ENCODE measurements at places on chromosomes 1 and 21. TPM values are rescaled to one million over a fixed set of nuclear protein-coding genes. Genes with fewer than 3 reads are reported as not detected.

Gene IL19
- total RNA-seq = not detected

Gene FCRLA
- total RNA-seq = 0.32 TPM

Gene RRAGC
- total RNA-seq = 22.8 TPM

Gene LCE1D
- not detected for total RNA-seq

Gene FNDC5
- not detected for total RNA-seq

Gene RPF1
- total RNA-seq = 42.1 TPM

Gene C8A
- not detected for total RNA-seq

Gene GRHL3
- not detected for total RNA-seq

Gene CLEC20A
- total RNA-seq = not detected

Gene FAM3B
- total RNA-seq = not detected

Gene NHLH1
- 0.11 TPM for total RNA-seq

Gene TNNI3K
- not detected for total RNA-seq

- no peaks in the 10 kb centered on the region for H3K4me1 ChIP-seq
- H3K27ac ChIP-seq = no peak overlapping the region
- DNase-seq = no peak
- H3K27me3 ChIP-seq = no peaks in the 10 kb centered on the region
- H3K4me3 ChIP-seq = no peak overlapping the region
Observed at GRCh38 chr1:214002060-214002459, 14.3 kb downstream of the PROX1 start.

- peak overlapping the region; percentile 94 for H3K27ac ChIP-seq
- H3K27me3 ChIP-seq = no peaks in the 10 kb centered on the region
- H3K4me1 ChIP-seq = peaks cover 47% of the 10 kb centered on the region
- peaks cover 9% of the 10 kb centered on the region for H3K36me3 ChIP-seq
- no peak for DNase-seq
- H3K4me3 ChIP-seq = peak overlapping the region; percentile 89
Observed at GRCh38 chr1:6465461-6466005, 440 bp downstream of the TNFRSF25 start.

GRCh38 chr1:156821801-156822200, 5.2 kb upstream of the SH2D2A start:
- no peak for DNase-seq
- H3K4me3 ChIP-seq = no peak overlapping the region
- H3K4me1 ChIP-seq = peaks cover 15% of the 10 kb centered on the region
- H3K36me3 ChIP-seq = no peaks in the 10 kb centered on the region

DNA sequence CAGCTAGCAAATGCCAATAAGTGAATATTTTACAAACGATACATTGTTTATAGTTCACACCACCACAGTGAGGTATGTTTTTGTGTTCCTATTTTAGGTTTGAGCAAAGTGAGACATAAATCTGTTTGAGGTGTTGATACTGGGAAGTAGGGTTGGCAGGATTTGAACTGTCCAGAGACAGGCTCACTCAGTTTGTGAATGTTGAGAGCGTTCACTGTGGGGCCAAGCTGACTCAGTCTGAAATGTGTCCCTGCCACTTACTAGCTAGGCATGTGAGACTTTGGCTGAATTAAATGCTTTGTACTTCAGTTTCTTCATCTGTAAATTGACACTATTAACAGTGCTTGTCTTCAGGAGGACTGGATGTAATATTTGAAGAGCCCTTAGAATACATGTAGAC, 35.1 kb downstream of the DIRAS3 start:
- H3K27ac ChIP-seq = no peak overlapping the region
- no peaks in the 10 kb centered on the region for H3K27me3 ChIP-seq
- H3K4me1 ChIP-seq = no peaks in the 10 kb centered on the region
- H3K36me3 ChIP-seq = no peaks in the 10 kb centered on the region
- H3K4me3 ChIP-seq = no peak overlapping the region

- no peaks in the 10 kb centered on the region for H3K27me3 ChIP-seq
- H3K4me3 ChIP-seq = no peak overlapping the region
- no peaks in the 10 kb centered on the region for H3K36me3 ChIP-seq
- no peak overlapping the region for H3K27ac ChIP-seq
- H3K4me1 ChIP-seq = no peaks in the 10 kb centered on the region
- DNase-seq = no peak
Observed at GRCh38 chr1:60833173-60833572, 249.2 kb upstream of the NFIA start.

- H3K36me3 ChIP-seq = no peaks in the 10 kb centered on the region
- no peak for DNase-seq
- no peaks in the 10 kb centered on the region for H3K27me3 ChIP-seq
- no peak overlapping the region for H3K4me3 ChIP-seq
Observed at GRCh38 chr21:27315373-27315772, 348.5 kb upstream of the ADAMTS5 start.

DNA sequence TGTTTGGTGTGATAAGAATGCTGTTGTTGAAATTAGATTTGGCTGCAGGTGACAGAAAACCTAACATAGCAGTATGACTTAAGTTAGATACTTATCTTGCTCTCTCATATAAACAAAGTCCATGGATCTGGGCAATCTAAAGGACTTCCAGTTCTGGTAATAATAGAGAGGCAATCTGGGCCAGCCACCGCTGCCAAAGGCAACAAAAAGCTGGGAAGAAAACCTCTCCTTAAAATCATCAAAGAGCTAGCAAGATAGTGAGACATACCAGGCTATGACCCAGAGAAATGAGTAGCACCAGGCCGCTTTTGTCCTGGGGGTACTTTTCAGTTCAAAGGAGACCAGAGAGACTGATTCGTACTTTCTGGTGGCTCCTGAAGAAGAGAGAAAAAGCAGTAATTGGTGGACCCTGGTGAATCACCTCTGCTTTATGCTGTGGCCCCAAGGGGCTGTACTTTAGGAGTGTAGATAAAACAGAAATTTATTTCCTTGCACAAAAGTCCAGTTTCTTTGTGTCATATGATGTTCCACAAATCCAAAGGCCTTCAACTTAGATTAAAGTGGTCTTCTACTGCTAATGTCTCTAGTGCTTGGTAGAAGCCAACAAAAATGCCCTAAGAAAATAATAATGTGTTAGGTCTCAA, 125.4 kb downstream of the TBX19 start:
- H3K4me1 ChIP-seq = peaks cover 11% of the 10 kb centered on the region
- no peak for DNase-seq
- H3K36me3 ChIP-seq = no peaks in the 10 kb centered on the region

GRCh38 chr21:36608897-36609225, 90.1 kb upstream of the SIM2 start:
- no peaks in the 10 kb centered on the region for H3K36me3 ChIP-seq
- H3K27ac ChIP-seq = no peak overlapping the region
- no peak overlapping the region for H3K4me3 ChIP-seq
- DNase-seq = no peak
- no peaks in the 10 kb centered on the region for H3K27me3 ChIP-seq

GRCh38 chr1:202689493-202690342, 20.5 kb downstream of the SYT2 start:
- H3K27me3 ChIP-seq = no peaks in the 10 kb centered on the region
- H3K4me3 ChIP-seq = no peak overlapping the region
- DNase-seq = no peak
- H3K27ac ChIP-seq = no peak overlapping the region
- no peaks in the 10 kb centered on the region for H3K36me3 ChIP-seq

GRCh38 chr1:47545912-47546483, 108.2 kb downstream of the FOXD2 start:
- H3K4me3 ChIP-seq = no peak overlapping the region
- no peaks in the 10 kb centered on the region for H3K36me3 ChIP-seq
- H3K27ac ChIP-seq = no peak overlapping the region

DNA sequence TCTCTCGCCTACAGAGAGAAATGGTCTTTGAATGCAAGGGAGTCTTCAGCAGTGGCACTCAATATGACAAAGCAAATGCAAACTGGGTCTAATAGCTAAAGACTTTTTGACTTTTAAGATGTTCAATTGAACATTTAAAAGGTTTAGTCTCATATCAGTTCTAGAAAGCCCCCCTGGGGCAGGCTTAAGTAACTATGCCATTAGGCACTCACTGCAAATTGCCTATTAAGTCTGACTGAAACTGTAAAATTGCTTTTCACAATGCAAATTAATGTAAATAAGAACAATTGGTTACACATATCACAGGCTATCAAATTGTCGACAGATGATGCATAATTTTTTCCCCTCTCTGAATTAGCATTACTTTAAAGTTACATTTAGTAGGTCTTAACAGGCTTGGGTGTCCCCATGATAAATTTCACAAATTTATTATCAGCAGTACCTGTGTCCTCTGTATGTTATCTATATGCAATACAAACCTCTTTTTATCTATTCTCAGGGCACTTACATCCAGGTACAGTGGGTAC, 329.1 kb downstream of the LRRIQ3 start:
- no peak overlapping the region for H3K4me3 ChIP-seq
- H3K36me3 ChIP-seq = no peaks in the 10 kb centered on the region
- H3K4me1 ChIP-seq = no peaks in the 10 kb centered on the region
- DNase-seq = no peak

DNA sequence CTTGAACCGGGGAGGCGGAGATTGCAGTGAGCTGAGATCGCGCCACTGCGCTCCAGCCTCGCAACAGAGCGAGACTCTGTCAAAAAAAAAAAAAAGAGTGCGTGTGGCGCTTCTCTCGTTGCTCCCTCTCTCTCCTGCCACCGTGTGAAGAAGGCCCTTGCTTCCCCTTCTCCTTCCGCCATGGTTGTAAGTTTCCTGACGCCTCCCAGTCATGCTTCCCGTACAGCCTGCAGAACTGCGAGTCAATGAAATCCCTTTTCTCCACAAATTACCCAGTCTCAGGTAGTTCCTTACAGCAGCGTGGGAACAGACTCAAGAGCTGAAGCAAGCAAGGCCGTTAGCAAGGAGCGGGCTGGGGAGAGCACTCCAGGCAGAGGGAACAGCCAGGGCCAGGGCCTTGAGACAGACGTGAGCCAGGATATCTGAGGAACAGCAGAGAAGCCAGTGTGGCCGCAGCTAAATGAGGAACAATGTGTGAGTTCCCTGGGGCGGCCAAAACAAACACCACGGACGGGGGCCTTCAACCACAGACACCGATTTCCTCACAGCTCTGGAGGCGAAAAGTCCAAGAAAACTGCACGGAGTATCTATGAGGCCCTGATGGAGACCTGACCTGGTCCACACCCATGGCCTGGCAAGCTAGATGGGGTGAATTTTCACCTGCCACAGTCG, 54.2 kb upstream of the ETS2 start:
- H3K4me1 ChIP-seq = peaks cover 3% of the 10 kb centered on the region

GRCh38 chr1:183901748-183902330, 96.9 kb downstream of the RGL1 start:
- H3K4me3 ChIP-seq = no peak overlapping the region
- H3K4me1 ChIP-seq = no peaks in the 10 kb centered on the region
- no peaks in the 10 kb centered on the region for H3K36me3 ChIP-seq
- H3K27me3 ChIP-seq = no peaks in the 10 kb centered on the region

GRCh38 chr1:20469406-20470076, 16.5 kb downstream of the CAMK2N1 start:
- no peaks in the 10 kb centered on the region for H3K27me3 ChIP-seq
- no peaks in the 10 kb centered on the region for H3K4me1 ChIP-seq
- no peak overlapping the region for H3K4me3 ChIP-seq
- no peak for DNase-seq
- H3K36me3 ChIP-seq = no peaks in the 10 kb centered on the region

DNA sequence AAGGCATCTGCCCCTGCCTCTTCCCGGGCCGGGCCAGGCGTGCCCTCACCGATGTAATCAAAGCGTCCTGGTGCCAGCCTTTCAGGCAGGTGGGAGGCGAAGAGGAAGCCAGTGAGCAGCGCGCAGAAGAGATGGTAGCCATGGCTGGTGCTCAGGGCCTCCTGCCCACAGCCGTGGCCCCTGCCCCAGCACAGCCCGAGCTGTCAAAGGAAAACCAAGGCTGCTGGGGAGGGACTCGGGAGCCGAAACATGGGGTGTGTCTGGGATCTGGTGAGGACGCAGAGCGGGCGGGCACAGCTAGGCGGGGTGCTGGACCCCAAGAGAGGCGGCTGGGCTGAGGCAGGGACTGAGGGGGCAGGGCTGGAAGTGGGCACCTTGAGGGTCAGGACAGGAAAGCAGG, 2.7 kb downstream of the BGLAP start:
- H3K4me3 ChIP-seq = no peak overlapping the region
- no peaks in the 10 kb centered on the region for H3K27me3 ChIP-seq
- no peak overlapping the region for H3K27ac ChIP-seq
- no peak for DNase-seq
- H3K4me1 ChIP-seq = peaks cover 10% of the 10 kb centered on the region

DNA sequence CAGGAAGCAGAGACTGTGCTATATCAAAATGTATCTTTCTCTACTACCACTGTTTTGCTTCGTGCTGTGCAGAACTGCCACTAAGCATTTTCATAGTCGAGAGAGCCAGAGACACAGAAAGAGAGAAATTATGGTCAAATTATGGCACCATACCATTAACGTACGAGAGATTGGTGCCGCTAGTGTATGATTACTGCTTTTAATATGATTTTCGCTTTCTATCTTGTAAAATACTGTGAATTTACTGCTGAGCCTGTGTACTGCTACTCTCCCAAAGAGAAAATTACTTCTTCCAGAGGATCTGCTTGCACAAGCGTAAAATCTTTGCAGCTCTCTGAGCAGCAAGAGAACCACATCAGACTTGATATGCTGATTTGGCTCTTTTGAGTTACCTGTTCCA, 71.1 kb upstream of the ZNF281 start:
- H3K4me1 ChIP-seq = no peaks in the 10 kb centered on the region
- no peak for DNase-seq

- H3K27ac ChIP-seq = no peak overlapping the region
- no peak for DNase-seq
- H3K36me3 ChIP-seq = no peaks in the 10 kb centered on the region
- peaks cover 3% of the 10 kb centered on the region for H3K27me3 ChIP-seq
Observed at GRCh38 chr1:942864-943533, 16.1 kb downstream of the NOC2L start.

DNA sequence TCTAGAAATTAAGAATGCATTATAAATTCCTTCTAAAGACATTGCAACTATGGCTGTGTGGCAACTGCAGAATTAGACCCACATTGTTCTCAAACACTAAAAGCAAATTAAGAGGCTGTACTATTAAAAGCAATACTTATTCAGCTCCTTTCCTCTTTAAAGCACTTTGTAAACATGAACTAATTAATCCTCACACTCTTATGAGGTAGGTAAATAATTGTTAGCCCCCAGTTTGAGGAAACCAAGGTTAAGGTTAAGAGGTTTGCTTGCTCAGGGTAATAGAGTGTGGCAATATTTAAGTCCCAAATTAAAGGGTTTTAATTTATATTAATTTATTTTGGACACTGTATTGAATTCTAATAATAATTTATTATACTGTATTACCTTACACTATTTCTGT, 553.8 kb downstream of the LRRIQ3 start:
- no peak for DNase-seq
- no peaks in the 10 kb centered on the region for H3K36me3 ChIP-seq
- no peaks in the 10 kb centered on the region for H3K4me1 ChIP-seq
- H3K27ac ChIP-seq = no peak overlapping the region
- H3K27me3 ChIP-seq = no peaks in the 10 kb centered on the region

GRCh38 chr1:28855469-28855951, 43.5 kb downstream of the OPRD1 start:
- no peaks in the 10 kb centered on the region for H3K4me1 ChIP-seq
- no peak overlapping the region for H3K27ac ChIP-seq

- H3K27me3 ChIP-seq = no peaks in the 10 kb centered on the region
- H3K27ac ChIP-seq = no peak overlapping the region
- peaks cover 7% of the 10 kb centered on the region for H3K4me1 ChIP-seq
- no peak overlapping the region for H3K4me3 ChIP-seq
- H3K36me3 ChIP-seq = no peaks in the 10 kb centered on the region
- DNase-seq = no peak
Observed at GRCh38 chr1:44024903-44025525, 6.2 kb downstream of the SLC6A9 start.
